ENCODE measurements at places on chromosomes 7 and 10.

- no peak for DNase-seq
Measured at GRCh38 chr10:80442879-80443278, 11.2 kb upstream of the TSPAN14 start.

GRCh38 chr7:103685646-103686045, 239.6 kb upstream of the SLC26A5 start:
- no peak for DNase-seq

- no peak for DNase-seq
Measured at GRCh38 chr10:91242940-91243339, 22.5 kb downstream of the PCGF5 start.

GRCh38 chr7:70307544-70308106, 709.4 kb downstream of the AUTS2 start:
- no peak for DNase-seq

- DNase-seq, result no peak
Measured at GRCh38 chr7:50504646-50505546, 54.7 kb upstream of the FIGNL1 start.

- DNase-seq, result no peak
Measured at GRCh38 chr10:51773681-51774080, 74.3 kb upstream of the CSTF2T start.

DNA sequence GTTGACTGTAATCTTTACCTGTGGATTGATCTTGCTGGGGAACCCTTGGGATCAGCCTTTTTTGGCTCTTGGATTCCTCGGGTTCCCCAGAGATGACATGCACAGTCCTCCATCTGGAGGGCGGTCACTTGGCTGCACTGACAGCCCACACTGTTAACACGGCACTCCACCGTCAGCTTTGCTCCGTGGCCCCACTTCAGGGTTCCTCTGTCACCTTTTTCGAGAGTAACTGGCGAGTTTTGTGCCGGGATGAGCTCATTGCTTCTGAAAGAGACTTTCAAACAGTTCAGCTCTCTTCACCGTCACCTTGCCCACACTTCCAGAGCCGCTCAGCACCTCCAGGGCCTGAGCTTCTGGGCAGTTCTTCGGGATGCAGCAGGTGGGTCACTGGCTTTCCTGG, 42.4 kb downstream of the PROSER2 start:
- no peak for DNase-seq

DNA sequence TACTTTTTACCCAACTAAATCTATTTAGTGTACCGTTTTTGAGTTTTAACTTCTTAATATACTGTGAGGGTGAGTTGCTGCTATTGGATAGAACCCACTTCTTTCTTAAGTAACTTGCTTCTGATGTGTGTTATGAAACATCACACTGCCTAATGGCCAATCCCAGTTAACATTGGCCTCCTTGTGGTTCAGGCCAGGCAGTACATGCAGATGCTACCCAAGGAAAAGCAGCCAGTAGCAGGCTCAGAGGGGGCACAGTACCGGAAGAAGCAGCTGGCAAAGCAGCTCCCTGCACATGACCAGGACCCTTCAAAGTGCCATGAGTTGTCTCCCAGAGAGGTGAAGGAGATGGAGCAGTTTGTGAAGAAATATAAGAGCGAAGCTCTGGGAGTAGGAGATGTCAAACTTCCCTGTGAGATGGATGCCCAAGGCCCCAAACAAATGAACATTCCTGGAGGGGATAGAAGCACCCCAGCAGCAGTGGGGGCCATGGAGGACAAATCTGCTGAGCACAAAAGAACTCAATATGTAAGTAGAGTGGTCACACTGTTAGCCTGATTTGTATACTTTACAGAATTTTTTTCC, 39.7 kb downstream of the TES start:
- peak; percentile 43 for DNase-seq

- DNase-seq, result no peak
Measured at GRCh38 chr7:106326594-106327537, 42.1 kb upstream of the NAMPT start.

GRCh38 chr7:1418505-1419309, 40.6 kb downstream of the MICALL2 start:
- peak; percentile 70 for DNase-seq

- no peak for DNase-seq
Measured at GRCh38 chr10:18473424-18474117, 177.8 kb downstream of the NSUN6 start.

GRCh38 chr7:51064688-51065087, 251.9 kb downstream of the COBL start:
- DNase-seq, result no peak

DNA sequence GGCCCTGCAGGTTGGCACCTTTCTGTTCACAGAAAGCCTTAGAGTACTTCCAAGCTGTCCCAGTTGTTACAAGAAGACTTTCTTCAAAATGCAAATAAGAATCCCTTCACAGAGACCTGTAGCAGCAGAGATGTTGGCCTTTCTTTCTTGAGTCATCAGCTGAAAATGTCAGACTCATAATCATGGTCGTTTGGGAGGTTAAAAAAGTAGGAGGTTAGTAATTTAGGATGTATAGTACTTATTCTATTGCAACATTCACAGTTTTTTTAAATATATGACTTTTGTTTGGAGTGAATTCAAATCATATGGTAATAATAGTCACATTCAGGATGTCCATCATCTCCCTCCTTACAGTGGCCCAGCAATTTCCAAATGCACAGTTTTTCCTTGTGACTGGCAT, 223.9 kb upstream of the GLI3 start:
- no peak for DNase-seq

DNA sequence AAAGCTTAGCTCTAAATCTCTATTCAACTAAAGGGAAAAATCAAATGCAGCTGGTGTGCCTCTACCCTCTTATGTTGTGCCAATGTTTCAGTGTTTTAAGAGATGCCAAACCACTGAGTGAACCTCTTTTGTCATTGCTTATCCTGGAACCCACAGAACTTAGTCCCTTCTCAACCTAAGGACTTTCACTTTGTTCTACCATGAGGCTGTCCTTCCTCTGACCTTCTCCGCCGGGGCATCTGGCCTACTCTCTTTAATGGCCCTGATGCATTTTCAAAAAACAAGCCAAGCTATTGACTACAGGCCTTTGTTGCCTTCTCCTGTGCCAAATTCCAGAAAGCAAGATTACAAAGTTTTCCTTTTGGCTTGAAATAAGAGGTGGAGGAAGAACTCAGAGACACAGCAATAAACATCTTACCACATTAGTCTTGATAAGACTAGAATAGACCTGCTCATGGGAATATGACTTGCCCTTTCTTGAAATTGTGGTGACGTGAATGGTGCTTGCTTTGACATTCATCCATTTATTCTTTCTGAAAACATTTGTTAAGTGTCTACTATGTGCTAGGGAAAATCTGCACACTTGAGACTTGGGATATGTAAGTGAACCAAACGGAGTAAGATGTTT, 253.2 kb upstream of the SMIM30 start:
- peak; percentile 36 for DNase-seq

DNA sequence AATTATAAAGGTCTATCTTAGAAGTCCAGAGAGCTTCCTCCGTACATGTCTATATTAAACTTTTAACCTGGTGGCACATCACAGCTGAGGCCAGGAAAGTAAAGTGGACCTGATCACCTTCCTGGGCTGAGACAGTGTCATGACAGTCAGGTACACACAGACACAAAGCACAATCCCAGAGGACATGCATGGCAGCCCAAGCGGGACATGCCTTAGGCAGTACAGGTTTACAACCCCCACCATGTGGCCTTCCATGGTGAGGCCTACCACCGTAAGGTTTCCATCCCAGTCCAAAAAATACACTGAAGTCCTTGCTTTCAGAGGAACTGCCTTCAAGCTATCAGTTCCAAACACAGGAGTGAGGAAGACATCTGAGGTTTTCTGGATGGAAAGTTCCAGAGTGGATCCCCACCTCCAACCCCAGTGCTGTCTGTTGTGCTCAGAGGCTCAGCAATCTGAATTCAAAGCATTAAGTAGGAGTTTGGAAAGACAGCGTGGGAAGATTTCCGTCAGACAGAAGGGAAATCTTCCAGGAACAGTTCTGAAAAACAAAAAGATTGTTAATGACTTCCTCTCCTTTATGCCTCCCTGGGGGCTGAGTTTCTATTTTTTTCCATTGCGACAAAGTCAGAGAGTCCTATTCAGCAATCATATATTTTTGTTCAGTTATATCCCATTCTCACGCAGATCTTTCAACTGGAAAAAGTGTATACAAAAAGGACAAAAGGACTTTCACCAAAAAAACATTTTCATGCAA, 20.1 kb downstream of the IFIT3 start:
- DNase-seq, result peak; percentile 64

GRCh38 chr7:84085998-84086397, 108.6 kb downstream of the SEMA3A start:
- DNase-seq, result no peak

- no peak for DNase-seq
Measured at GRCh38 chr7:148799893-148800555, 84.1 kb downstream of the EZH2 start.

- no peak for DNase-seq
Measured at GRCh38 chr7:43697690-43698089, 31.6 kb downstream of the COA1 start.

DNA sequence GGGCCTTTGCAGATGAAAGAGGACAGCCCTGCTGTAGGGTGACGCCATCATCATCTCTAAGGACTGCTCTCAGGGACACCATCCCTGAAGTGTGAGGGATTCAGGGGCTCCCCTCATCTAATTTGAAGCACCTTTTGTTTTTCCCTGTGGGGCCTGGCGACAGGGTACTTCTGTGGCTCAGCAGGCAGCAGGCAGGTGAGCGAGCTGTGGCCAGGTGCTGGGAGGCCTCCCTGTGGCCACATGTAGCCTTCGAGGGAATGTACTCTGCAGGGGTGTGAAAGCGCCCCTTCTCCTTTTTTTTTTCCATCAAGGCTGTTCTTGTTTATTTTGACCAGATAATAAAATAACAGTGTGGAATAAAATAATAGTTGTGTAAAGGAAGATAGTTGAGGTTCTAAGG, 118.2 kb upstream of the DPP6 start:
- DNase-seq, result no peak

DNA sequence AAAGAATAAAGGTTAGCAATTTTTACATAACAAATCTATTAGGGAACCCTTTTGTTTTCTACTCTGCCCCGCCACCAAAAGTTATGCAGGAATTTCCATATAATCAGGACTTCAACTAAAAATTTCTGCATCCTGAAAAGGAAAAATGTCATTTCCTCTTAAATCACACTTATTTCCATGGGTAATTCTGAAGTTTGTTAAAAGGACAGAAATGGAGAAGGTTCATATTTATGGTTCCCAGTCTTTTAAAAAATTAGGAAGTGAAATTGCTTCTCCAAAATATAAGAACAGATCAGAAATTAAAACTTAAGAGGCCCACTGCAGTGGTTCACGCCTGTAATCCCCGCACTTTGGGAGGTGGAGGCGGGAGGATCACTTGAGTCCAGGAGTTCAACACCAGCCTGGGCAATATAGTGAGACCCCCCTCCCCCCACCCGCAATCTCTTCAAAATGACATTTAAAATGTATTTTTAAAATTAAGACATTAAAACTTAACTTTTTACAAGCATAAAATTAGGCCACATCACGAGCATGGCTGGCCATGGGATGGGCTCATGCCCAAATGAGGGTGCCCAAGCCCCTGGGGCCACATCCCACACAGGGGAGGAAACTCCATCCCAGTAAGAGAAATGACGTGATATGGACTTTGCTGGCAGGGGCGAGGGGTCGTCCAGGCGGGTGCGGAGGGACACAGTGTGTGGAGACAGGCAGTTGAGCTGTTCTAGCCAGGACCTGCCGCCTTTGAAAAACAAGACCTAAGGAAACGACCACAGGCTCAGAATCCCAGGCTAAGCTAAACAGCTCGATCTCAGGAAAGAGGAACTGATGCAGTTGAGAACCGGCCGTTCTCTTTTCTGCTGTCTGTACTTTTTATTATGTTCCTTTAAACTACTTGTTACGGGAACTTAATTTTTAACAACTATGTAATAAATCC, 51.3 kb upstream of the NFE2L3 start:
- DNase-seq, result no peak

DNA sequence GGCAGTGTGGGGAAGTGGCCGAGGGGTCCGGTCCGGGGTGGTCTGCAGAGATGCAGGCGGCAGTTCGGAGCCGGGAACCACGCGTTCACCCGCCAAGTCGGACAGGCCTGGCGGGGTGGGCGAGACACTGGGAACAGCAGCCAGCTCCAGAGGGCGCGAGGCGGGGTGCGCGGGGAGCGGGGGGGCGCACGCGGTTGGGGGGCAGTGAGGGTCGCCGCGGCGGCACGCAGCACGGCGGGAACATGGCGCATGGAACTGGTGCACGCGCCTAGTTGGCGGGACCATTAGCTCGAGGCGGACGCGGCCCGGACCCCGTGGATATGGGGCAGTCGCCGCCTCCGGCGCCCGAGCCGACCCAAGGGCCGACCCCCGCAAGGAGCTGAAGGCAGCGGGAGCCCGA, 635.9 kb downstream of the ZNF37A start:
- DNase-seq, result no peak

DNA sequence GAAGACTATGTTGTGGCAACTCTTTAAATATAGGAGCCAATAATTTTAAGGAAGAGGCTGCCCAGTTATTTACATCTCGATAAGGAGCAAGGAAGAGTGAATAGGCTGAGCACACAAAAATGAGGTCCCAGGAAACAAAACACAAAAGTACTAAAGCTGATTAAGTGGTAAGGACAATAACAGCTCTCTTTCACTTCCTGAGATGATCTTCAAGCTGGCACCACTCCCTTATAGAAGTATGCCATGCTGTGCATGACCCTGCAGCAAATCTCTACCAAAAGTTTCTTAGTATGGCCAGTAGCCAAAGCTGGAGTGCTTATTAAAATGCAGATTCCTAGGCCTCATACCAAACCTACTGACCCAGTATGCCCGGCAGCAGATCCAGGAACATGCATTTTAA, 39.7 kb downstream of the CADPS2 start:
- peak; percentile 35 for DNase-seq

DNA sequence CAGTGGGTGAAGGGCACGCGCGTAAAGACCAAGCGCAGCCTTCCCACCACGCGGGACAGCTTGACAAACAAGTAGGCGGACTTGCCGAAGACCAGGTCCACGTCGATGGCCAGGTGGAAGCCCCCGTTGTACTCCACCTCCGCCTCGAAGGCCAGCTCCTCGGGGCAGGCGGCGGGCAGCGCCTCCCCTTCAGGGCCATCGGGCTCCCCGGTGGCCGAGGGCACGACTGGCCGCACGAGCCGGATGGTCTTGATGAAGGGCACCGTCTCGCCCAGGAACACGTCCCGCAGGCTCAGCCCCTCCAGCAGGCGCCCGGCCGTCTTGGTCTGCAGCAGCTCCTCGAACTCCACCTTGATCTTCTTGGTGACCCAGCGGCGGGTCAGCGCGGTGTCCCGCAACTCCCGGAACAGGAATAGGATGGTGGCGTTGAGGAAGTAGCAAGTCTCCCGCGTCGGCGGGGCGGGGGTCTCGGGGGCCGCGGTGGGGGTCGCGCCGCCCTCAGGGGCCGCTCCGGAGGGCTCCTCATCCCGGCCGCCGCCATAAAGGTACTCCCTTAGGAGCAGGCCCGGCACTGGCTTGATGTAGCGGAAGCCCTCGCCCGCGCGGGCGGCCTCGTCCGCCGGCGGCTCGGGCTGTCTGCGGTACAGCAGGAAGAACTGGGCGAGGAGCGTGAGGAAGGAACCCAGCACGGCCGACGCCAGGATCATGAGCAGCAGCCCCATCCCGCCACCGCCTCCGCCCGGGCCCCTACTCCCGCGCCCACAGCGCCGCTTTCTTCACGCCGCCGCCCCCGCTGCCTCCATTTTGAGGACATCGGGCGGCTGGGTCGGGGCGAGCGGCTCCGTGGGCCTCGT, 507 bp downstream of the PDZD8 start:
- DNase-seq, result no peak
